ENCODE measurements at places on chromosomes 2 and 18.
A peak's percentile ranks its signal among the peaks of the same experiment; 100 is the strongest.

GRCh38 chr2:176093145-176093897 lies 800 bp downstream of the HOXD13 start:
- DNase-seq, result no peak

- no peak for DNase-seq
Measured at GRCh38 chr2:147679955-147680531, 164.8 kb upstream of the ACVR2A start.

GRCh38 chr2:104857262-104858005 lies 3.5 kb downstream of the POU3F3 start:
- no peak for DNase-seq

DNA sequence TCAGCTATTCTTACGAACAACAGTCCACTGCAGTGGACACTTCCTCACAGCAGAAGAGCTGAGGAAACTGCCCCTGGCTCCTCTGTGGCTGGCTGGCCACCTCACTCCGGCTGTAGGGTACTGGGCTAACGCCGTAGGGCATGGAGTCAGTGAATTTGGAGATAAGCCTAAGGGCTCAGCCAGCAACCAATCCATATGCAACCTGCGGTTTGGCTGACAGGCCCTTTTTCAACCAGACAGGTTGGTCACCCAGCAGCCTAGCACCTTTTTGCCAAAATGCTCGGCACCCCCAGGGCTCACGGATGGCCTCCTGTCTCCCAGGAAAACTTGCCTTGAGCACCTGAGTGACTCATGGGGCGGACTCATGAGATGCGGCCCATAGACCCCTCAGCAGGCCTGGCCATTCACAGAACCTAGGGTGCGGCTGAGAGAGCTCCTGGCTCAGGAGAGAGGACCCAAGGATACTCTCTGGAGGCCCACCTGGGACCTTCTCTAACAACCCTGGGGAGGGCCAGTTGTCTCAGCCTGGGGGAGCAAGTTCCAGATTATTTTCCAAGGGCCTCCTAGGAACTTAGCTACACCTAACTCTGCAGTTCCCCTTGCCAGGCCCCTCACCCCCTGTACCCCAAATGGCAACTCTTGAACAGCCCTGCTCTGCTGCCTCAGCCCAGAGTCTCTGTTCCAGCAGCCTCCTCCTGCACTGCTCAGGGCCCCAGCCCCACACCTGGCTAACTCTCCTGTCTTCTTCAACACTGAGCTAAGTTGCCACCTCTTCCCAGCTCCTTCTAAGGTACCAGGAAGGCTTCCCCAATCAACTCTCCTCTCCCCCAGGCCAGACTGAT lies 252.1 kb downstream of the CYP26B1 start:
- DNase-seq, result no peak

DNA sequence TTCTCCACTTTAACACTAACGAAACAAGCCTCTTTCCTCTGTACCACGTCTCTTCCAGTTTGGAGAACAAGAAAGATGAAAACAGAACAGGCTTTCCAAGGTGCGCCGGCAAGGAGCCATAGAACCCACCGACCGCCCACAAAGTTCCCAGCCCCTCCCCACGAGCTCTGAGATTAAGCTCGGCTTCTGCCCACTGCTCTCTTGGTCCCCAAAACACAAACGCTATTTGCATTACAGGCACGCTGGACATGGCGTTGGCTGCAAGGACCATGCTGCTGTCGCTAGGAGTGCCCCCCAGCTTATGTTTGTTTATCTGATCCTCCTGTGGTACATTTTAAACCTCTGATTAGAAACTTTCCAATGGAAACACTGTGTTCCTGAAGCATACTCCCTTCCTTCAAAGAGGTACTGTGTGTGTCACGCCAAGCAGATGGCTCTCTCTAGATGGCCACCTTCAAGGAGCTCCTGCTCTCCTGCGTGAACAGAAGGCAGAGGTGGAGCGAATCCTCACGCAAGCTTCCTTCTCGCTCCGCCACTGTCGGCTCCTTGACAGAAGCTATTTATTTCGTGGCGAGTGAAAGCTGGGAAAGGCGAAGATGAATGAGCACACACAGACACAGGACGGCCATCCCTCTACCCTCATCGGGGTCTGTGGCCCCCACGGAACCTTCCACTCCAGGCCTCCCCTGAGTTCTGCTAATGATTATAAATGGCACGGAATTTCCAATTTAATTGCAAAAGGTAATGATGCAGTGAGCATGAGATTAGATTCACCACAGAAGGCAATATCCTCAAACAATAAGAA lies 166.2 kb downstream of the EIPR1 start:
- no peak for DNase-seq

- no peak for DNase-seq
Measured at GRCh38 chr2:242020196-242021004, 150.9 kb downstream of the RTP5 start.

DNA sequence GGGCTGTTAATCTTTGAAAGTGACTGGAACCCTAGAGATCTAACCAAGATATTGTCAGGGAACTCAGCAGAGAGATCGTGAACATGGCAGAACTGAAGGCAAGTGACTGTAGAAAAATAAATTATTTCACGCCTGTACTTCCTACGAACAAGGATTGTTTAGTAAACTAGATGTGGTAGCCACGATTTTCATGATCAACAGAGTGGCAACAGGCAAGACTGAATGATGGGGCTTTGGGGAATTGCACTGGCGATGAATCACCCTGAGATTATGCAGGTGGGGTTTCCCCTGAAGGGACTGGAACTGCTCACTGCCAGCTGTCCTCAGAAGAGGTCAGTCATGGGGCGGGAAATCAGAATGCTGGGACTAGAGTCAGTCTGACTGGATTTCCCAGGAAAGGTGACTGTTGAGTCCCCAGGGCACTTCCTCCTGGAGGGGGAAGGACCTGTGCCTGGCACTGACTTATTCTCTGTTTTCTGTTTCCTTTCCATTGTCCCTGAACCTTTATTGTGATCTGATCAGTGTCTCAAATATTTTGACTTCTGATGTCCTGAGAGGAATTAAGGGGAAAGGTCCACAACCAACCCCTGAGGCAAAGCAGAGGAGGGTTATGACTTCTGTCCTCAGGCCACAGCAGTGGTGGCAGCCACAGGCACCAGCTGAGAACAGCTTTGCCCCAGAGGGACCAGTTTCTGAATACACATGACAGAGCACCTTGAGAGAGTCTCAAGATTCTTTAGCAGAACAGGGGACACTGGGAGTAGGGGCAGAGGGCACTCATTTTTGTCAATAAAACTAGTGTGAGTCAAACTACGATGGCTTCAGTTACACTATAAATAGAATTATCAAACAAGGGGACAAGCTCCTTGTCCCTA lies 70.0 kb downstream of the NAB1 start:
- peak; percentile 67 for DNase-seq

DNA sequence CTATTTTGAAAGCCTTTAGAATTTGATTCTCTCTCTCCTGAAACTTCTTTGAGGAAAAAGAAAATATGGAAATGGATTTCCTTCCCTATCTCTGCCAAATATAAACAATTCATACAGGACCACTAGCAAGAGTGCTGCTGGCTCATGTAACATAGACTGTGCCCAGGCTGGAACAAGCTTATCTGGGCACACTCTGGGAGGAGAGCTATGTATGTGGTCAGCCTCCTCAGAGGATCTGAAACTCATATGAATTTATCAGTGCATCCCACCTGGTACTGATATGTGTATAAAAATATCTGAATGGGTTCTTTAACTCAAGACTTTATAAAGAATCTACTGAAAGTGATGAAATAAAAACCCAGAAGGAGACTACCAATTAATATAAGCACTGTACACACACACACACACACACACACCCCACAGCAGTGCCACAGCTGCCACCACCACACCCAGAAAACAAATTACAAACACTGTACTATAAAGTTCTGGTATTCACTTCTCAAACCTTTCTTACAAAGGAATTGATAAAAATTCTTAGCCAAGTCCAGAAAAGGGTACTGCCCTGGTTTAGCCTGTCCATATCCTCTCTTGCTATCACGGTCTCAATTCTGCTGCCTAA lies 115.6 kb downstream of the IRS1 start:
- DNase-seq, result no peak

DNA sequence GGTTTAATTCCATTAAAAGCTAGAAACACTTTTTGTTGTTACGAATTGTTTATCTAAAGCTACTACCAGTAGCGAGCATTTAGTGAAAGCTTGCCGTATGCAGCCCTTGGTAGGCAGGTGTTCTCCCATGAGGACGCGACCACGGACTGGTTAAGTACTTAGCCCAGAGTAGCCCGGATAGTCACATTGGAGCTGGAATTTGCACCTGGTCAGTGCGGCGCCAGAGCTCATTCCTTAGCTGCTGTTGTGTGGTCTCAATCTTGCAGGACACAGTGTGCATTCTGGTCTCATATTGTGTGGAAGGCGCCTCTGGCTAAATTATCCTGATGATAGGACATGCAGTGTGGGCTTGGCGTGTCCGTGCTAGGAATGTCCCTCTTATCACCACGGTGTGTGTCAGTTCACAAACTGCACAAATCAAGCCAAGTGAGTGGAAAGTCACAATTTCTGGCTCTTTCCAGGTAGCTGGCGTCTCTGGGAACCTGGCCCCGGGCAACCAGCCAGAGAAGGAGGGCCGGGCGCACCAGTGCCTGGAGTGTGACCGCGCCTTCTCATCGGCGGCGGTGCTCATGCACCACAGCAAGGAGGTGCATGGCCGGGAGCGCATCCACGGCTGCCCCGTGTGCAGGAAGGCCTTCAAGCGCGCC lies 133.3 kb downstream of the ZNF236 start:
- no peak for DNase-seq

- no peak for DNase-seq
Measured at GRCh38 chr2:108367561-108368175, 10.1 kb upstream of the SULT1C4 start.

- DNase-seq, result no peak
Measured at GRCh38 chr2:83565181-83565580, 893.9 kb downstream of the SUCLG1 start.

- no peak for DNase-seq
Measured at GRCh38 chr2:158099716-158100115, 2.0 kb upstream of the UPP2 start.

DNA sequence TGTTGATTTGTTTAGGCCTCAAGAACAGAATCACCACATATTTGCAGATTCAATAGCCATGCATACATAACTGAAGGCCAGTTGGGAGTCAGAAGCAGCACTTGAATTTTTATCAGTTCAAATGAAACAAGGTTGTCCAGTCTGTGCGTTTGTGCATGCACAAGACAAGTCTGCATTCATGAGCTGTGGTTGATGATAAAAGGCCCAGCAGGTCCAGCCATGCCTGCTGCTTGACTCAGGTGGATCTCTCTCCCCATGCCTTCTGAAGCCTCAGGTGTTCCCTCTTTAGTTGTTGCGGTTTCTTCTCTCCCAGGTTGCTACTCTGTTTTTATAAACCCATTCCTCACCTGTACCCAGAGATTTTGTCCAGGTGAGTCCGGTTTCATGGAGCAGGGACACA lies 124.5 kb downstream of the CCDC102B start:
- no peak for DNase-seq

DNA sequence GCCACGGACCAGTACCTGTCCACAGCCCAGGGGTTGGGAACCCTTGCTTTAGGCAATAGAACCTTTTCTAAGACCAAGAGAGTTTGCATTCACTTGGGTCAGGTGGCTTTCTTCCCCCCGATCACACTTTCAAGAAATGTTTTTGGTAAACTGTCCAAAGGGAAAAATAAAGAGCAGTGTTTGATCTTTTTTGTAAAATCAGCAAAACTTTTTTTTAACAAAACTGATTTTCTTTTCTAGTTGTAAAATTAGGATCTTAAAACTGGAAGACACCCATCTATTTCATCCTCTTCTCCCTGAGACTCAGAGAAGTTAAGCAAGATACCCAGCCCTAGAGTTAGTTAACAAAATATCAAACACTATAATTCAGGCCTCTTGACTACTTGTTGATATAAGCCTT lies 6.1 kb upstream of the SESTD1 start:
- DNase-seq, result no peak
